H54 (cell line): ENCODE measurements at places on chromosomes 13 and 19.

DNA sequence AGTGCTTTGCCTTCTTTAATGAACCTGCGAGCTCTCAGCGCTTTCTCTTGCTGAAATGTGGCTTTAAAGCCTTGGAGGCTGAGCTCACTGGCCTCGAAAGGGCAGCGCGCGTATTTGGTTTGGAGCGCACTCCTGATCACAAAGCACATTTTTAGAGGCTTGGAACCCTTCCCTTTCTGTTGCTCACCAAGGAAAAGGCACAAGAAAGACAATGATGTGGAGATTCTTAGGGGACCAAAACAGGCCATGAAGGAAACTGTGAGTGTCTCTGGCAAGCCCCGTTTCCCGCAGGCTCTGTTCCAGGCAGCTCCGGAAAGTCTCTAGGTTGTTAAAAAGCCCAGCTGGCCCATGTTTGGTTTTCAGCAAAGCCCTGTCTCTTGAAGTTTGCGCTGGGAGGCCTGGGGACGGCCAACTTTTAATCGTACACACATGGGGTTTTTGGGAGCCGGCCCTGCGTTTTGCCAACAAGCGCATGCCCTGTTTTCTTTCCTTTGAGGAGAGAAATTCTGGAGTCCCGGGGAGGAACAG lies 9.4 kb upstream of the SPC24 start:
- DNase-seq, result no peak

DNA sequence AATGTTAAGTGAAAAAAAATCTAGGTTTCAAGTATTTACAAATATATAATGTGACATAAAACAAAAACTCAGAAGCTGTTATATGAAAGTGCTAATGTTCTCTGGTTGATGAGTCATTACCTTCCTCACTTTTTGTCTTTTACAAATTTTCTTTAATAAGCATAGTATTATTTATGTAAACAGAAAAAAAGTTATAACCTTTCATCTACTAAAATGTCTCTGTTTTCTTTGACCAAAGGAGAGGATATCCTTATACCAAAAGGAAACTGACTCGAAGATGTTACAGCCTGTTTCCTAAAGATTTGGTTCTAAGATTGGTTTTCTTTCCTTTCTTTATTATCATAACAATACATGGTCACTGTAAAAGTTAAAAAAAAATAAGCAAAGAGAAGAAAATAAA lies 38.0 kb downstream of the RCBTB2 start:
- no peak for DNase-seq

DNA sequence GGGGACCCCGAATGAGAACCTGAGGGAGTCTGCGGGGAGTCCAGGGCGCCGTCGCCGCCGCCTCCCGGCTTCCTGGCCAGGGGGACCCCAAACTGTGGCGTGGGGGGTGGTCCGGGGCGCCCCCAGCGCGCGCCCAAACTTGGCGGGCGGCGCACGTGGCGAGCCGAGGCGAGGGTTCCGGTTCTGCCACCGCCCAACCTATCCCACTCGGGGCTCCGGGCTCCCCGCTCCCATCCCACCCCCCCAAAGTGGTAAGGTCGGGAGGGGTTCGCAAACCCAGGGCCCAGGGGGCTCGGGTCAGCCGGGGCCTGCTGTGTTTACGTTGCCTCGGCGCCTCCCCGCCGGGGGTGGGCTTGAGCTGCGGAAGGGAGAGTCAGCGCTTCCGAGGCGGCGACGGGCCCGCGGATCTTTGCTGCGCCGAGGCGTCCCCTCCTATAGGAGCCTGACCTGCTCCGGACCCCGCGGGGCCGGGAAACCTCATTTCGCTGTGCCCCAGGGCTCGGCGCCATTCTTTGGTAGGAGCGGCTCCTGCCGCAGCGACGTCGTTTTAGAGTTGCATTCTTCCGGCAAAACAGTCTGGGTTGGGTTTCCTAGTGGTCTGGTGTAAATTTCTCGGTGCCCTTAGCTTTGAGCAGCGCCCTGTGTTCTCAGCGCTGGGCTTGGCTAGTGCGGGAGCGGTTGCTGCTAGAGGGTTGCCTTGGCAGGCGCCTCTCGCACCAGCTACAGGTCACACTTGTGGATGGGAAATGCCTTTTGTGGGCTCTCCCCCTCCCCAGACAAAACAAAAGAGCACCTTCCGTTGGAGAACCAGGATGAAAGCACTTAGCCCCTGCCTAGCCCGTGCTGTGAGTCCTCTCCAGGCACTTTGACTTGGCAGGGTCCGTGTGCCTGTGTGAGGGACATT lies 1.2 kb downstream of the DAZAP1 start:
- no peak for DNase-seq

- no peak for DNase-seq
These were observed 36.3 kb downstream of the CYP2B6 start for GRCh38 chr19:41027273-41027967.

DNA sequence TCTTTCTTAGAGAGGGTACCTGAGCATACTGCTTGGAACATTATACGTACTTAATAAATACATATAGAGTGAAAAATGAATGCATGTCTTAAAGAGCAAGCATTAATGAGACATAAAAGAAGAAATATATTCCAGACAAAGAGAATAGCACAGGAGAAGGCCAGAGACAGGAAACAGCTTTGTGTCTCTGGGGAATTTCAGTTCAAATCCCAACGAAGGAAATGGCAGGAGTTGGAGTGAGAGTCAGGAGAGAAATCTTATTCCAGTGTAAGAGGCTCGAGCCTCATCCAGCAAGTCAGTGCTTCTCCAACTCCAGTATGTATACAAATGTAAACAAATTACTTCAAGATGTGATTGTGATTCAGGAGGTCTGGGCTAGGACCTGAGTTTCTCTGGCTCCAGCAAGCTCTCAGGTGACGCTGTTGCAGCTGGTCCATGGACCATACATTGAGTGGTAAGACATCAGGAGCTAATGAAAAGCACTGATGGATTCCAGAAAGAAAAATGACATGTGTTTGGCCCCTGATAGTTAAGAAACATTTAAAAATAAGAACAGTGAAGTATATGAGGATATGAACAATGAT lies 108.2 kb downstream of the RAP2A start:
- no peak for DNase-seq

- peak; percentile 30 for DNase-seq
These were observed 171.4 kb downstream of the OXGR1 start for GRCh38 chr13:96822895-96823294.

DNA sequence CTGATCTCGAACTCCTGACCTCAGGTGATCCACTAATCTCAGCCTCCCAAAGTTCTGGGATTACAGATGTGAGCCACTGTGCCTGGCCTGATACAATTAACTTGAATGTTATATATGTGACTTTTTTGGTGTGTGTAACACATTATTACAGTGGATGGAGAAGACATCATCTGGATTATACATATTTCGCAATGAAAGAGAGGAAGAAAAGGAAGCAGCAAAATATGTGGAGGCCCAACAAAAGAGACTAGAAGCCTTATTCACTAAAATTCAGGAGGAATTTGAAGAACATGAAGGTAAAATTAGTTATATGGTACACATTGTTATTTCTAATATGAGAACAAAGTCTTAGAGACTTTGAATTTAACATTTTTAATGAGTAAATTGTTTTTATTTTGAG lies 55.5 kb downstream of the BRCA2 start:
- DNase-seq, result no peak

- no peak for DNase-seq
These were observed 2.5 kb downstream of the TEX29 start for GRCh38 chr13:111322916-111323331.

DNA sequence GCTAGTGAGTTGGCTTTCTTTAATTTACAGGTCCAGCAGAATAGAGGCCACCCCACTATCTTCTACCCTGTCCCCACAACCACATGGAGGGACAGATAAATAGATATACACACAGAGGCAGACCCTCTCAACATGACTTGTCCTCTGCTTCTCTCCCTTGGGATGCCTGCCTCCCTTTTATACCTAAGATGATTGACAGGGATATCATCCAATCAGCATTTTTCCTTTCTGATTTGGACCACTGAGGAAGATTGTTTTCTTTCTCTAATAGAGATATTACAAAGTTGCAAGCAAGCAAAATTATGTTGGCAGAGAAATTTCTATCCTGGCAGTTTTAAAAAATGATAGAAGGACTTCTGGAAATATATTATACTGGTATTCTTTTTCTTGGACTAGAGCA lies 35.8 kb downstream of the STOML3 start:
- DNase-seq, result no peak

GRCh38 chr13:57988276-57988675 lies 356.7 kb downstream of the PCDH17 start:
- DNase-seq, result no peak

- DNase-seq, result no peak
These were observed 9.8 kb downstream of the CHST8 start for GRCh38 chr19:33631609-33631973.

- no peak for DNase-seq
These were observed 9.7 kb downstream of the INAFM1 start for GRCh38 chr19:47284324-47284899.

DNA sequence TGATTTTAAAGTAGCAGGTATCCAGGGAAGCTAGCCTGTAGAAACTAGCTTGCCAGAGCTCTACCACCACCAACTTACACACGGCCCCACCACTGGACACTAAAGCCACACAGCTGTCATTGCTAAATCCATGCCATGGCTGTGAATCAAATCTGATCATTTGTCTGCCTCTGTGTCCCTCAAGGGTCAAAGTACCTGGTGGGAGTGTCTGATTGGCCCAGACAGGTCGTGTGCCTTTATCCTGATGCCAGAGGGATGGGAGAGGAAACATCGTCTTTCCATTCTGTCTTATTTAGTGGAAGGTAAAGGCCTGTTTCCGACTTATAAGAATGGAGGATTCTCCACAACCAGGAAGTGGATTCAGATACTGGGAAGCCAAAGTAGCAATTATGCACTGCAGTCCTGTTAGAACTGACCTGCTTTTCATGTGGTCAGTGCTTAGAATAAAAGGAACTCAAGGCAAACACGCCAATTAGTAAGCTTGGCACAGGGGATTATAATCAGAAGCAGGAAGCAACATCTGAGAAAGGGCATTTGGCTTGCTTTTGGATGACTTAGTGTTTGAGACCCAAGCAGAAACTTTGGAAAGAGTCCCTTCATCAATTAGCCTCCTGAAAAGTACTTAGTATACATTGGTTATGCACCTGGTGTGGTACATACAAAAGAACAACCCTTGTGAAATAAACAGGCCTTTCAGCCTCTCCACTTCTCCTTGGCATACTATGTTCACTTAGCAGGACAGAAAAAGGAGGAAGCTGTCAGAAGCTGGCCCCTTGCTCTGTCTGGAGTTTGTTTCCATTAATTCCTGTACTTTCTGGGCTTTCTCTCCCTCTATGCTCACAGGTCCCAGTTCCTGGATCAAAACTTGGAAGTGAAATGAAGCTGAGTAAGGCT lies 192.4 kb downstream of the NUFIP1 start:
- no peak for DNase-seq

DNA sequence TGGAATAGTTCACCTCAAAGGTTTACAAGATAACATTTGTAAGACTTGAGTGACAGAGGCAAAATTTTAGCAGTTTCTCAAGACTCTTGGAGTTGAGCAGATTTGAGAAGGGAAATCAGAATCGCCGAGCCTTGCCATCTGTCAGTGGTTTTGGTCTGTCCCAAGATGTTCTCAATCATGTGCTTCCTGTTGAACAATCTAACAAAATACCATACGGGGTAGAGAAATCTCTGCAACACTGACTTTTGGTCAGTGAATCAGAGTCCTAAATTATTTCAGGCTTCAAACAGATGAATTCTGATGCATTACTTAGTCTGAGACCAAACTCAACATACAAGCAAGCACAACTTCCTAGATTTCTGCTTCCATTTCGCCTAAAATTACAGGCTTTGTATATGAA lies 3.8 kb downstream of the KCTD12 start:
- DNase-seq, result no peak

GRCh38 chr13:97474349-97474980 lies 40.5 kb downstream of the RAP2A start:
- DNase-seq, result no peak

- no peak for DNase-seq
These were observed 12.9 kb upstream of the LYPD3 start for GRCh38 chr19:43478323-43478722.
